ENCODE measurements at places on chromosomes 1 and 21.

GRCh38 chr1:36204347-36204909 lies 19.8 kb upstream of the THRAP3 start:
- no peak for DNase-seq

DNA sequence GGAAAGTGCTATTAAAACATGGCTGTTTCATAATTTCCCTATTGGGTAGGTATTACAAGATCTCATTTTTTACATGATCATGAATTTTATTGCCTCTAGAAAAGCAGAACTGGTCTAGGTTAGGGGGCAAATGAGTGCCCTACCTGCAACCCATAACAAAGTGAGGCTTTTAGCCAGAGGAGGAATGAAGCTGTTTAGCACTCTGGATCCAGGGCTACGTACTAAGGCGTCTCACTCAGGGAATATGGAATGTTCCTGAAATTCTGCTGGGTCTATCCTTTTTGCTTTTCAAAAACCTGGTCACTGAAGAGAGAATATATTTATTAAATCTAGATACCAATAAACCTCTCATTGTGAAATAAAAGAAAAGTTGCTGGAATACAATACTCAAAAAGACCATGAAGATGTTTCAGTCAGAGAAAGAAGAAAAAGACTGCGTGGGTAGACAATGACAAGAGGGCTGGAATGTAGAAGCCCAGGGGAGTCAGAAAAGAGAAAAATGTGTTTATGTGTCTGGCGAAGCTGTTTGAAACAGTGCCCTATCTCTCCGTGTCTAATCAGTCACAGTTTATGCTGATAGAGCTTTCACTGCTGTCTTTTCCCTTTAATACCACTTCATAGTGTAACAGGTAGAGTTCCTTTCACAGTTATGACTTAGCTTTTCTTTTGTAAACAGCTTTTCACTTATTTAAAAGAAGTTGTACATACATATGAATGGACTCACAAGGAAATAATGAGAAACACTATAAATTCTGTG lies 25.0 kb upstream of the SYDE2 start:
- no peak for DNase-seq

DNA sequence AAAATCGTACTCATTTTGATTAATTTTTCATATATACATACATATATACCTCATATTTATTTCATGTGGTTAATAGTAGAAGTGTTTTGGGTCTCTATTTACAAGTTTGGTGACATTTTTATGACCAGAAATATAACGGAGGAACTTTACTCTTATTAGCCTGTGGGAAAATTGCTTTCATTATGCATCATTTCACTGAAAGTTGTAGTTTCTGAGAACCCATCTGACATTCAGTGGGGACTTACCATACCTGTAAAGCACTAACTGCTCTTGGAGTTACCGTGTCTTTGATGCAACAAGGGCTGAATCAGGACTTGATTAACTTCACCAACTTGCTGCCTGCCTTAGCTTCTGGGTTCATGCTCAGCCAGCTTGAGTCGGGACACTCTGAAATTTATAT lies 49.9 kb upstream of the ITPKB start:
- DNase-seq = no peak

DNA sequence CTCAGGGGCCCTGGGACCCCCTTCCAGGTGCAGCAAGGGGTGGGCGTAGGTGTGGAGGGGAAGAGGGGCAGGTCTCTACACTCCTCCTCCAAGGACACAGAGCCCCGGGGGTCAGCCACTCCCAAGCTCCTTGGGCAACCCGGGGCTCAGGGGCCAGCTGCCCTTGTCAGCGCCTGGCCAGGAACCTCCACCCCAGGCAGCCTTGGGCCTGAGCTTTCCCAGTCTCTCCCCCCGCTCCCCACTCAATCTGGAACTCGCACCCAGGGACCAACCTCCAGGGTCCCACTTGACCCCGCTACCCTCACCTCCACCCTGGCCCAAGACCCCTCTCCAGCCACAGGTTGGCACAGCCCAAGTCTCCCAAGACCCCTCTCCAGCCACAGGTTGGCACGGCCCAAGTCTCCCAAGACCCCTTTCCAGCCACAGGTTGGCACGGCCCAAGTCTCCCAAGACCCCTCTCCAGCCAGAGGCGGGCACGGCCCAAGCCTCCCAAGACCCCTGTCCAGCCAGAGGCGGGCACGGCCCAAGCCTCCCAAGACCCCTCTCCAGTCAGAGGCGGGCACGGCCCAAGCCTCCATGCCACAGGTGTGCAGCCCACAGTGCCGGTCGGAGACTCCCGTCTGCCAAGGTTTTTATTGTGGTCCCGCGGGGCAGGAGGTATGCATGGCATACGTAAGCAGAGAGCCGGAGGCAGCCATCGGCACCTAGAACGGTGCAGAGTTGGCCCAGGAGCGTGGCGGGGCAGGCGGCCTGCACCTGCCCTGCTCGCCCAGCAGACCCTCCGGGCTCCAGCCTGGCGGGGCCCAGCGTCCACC lies 3.0 kb downstream of the TNFRSF4 start:
- DNase-seq = no peak

DNA sequence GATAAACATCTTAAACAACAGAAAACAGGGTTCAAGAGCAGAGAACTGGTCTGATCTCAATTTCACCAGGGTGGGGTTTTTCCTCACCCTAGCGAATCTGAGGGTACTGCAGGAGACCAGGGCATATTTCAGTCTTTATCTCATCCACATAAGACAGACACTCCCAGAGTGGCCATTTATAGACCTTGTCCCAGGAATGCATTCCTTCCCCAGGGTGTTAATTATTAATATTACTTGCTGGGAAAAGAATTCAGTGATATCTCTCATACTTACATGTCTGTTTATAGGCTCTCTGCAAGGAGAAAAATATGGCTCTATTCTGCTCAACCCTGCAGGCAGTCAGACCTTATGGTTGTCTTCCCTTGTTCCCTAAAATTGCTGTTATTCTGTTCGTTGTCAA lies 84.1 kb downstream of the LYPLAL1 start:
- DNase-seq = no peak

GRCh38 chr1:66652556-66652955 lies 99.7 kb upstream of the DYNLT5 start:
- DNase-seq = no peak

All from amygdala (tissue), 56 donors.